ENCODE measurements at places on chromosomes 7 and 10. TPM values are rescaled to one million over a fixed set of nuclear protein-coding genes. Genes with fewer than 3 reads are reported as not detected.

DNA sequence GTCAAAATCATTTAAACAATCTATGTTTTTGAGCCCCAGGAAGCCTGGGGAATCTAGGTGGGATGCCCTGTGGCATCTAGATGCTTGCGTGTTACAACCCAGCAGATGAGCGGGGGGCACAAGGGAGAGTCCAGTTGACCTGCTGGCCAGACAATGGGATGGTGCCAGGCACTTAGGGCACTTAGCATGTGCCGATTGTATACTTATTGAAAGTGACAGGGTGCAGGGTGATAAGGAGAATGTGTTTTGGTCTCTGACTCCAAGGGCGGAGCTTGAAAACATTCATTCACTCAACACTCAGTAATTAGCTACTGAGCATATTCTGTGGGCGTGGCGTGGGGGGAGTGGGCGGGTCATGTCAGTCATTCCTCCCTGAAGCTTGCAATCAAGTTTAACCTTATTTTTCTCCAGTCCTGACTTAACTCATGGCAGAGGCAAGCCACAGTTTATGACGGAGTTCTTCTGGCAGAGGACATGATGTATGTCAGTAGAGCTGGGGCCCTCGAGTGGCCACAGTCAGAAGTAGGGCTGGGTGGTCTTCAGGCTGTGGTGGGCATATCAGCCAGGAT is 115.1 kb downstream of the PRKCQ start:
- no peak for DNase-seq

GRCh38 chr10:50874723-50875122 is 10.7 kb downstream of the A1CF start:
- no peak for DNase-seq

DNA sequence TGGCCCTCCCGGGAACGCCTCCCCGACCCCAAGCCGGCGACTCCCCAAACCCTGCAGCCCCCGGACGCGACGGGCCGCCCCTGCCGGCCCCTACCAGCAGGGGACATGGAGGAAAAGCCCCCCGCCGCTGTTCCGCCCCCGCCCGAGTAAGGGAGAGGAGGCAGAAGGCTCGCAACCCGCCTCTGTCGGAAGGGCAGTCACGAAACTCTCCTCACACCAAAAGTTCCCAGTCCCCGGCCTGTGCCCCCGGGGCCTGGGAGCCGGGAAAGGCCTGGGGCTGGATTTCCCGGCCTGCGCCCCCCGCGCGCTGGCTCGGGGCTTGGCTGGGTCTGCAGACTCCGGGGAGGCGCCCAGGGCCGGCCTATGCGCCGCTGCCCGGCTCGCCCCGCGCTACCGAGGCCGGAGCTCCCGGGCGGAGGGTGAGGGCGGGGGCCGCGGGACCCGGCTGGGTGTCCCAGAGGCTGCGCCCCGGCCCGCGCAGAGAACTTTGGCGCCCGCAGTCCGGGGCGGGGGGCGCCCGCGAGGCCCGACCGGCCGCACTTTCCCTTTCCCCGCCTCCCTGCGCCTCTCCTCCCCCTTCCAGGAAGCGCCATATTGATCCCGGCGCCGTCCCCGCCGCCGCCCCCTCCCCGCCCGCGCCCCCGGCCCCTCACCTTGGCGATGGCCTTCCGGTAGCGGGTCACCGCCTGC is 728 bp downstream of the PARD3 start:
- DNase-seq = no peak

VWC2 gene
- total RNA-seq = not detected

DNA sequence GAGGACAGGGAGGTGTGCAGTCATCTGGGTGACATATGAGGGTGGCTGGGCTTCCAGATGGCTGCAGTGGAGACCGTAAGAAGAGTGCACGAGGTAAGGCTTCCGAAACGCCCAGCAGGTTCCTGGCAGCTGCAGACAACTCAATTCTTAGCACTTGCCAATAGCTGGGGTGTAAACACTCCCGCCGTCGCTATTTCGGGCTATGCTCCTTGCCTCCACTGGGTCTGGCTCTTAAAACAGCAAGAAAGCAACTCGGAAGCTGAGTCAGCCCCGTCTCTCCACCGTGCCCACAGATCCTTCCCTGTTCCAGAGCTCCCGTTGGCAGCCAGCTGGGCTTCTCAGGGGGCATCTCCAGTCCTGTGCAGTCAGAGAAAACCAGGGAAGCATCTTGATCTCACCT is 6.1 kb upstream of the PDGFA start:
- no peak for DNase-seq

DNA sequence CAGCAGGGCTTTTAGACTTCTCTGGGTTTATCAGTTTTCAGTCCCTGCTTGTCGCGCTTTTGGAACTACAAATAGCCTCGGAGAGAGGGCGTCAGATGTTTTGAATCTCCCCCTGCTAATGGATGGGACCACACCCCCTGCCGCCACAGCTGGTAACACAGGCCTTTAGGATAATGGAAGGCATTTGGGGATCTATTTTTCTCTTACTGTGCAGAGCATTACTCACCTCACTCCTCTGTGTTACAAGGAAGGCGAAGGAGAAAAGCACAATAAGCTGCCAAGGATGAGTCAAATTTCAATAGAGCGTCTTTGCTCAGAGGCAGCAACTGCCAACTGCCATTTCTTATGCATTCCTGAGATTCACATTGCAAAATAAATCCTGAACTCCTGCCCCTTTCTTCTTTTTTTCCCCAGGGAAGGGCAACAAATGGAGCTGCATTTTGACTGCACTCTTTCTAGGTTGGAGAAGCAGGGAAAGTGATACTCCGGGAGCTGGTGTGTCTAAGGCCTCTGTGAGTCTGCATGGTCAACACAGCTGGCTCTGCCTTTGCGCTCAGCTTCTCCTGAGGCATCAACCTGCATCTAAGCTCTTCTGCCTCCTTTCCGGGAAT is 31.5 kb upstream of the SMNDC1 start:
- DNase-seq = peak; percentile 20

GRCh38 chr10:34641913-34642558 is 173.1 kb downstream of the PARD3 start:
- DNase-seq = no peak

NXPH1 gene
- total RNA-seq = not detected

FAS gene
- total RNA-seq = 3.9 TPM

AASS gene
- total RNA-seq = 12.0 TPM

COL28A1 gene
- 15.2 TPM for total RNA-seq

SPDYE16 gene
- total RNA-seq = not detected

DNA sequence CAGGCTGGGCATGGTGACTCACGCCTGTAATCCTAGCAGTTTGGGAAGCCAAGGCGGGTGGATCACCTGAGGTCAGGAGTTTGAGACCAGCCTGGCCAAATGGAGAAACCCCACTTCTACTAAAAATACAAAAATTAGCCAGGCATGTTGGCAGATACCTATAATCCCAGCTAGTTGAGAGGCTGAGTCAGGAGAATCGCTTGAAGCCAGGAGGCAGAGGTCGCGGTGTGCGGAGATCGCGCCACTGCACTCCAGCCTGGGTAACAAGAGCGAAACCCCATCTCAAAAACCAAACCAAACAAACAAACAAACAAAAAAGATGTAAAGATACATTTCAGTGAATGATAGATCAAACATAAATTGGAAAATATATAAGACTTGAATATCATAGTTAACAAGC is 105.9 kb downstream of the PLPP4 start:
- no peak for DNase-seq

DNA sequence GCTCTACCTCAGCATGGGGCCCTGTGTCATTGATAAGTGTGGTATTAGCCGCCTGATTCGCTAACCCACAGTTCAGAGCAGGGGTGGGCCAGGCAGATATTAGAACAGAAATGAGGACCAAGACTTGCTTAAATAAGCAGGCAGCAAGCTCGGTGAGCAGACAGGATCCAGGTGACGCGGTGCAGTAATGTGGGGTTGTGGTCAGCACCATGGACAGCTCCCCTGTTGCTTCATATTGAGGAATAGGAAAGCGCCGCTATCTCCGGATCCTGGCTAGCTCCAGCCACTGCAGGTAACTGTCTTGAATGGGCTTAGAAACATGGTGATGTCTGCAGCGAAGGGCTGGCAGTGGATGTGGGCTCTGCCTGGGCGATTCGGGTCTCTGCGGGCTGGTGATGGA is 51.3 kb upstream of the GPR26 start:
- no peak for DNase-seq

GRCh38 chr7:36208997-36209813 is 56.2 kb downstream of the EEPD1 start:
- no peak for DNase-seq

All from gastrocnemius medialis (tissue), 4 donors.